ENCODE measurements at places on chromosomes 16 and 17.

DNA sequence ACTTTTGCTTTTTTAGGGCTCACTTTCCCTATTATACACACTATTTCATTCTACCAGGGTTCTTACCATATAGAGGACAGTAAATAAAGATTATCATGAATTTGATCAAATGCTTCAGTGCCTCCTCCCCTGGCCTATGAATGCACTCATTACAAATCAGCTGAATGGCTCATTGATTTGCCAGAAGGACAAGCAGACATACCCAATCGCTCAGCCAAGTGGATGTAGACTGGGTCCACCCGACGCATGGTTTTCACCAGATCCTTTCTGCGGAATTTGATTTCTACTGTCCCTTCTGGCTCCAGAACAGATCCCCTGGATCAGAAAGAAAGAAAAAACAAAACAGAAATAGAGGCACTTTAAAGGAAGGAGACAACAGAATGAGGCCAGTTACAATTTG, 162.6 kb downstream of the AATF start:
- DNase-seq, result no peak

DNA sequence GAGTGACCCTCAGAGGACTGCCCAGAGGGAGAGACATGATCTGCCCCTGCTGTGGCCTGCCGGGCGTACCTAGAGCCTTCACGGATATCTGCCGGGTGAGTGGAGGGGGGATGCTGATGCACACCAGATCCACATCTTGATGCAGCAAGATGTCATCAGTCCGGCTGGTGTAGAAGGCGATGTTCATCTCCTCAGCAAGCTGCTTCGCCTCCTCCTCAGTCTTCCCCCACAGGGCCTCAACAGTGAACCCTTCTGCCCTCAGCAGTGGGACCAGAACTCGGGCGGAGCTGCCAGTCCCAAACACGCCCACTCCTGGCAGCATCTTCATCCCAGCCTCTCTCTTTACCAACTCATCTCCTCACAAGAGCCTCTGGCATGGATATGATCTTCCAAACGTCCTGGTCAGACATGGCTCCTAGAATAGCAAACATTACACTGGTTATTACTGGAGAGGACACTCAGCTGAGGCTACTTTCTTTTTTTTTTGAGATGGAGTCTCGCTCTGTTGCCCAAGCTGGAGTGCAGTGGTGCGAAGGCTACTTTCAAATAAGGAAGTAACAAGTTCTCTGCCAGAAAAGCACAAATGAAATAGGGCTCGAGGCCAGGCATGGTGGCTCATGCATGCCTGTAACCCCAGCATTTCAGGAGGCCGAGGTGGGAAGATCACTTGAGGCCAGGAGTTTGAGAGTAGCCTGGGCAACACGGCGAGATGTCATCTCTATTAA, 18.9 kb downstream of the C16orf86 start:
- no peak for DNase-seq

DNA sequence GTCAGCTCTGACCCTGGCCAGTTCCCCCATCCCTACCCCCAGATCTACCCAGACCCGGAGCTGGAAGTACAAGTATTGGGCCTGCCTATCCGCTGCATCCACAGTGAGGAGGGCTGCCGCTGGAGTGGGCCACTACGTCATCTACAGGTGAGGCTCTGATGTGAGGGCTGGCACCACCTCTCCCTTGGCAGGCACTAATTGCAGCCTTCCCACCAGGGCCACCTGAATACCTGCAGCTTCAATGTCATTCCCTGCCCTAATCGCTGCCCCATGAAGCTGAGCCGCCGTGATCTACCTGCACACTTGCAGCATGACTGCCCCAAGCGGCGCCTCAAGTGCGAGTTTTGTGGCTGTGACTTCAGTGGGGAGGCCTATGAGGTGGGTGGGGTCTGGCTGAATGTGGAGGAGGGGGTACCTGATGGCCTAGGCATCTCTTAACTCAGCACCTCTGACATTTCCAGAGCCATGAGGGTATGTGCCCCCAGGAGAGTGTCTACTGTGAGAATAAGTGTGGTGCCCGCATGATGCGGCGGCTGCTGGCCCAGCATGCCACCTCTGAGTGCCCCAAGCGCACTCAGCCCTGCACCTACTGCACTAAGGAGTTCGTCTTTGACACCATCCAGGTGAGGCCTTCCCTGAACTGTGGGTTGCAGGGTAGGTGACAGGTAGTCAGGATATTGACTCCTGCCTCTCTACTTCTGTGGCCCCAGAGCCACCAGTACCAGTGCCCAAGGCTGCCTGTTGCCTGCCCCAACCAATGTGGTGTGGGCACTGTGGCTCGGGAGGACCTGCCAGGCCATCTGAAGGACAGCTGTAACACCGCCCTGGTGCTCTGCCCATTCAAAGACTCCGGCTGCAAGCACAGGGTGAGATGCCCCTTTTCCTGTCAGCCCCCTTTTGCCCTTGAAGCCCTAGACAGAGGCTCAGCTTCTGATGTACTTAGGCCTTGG, 4.3 kb downstream of the TRAF4 start:
- no peak for DNase-seq

DNA sequence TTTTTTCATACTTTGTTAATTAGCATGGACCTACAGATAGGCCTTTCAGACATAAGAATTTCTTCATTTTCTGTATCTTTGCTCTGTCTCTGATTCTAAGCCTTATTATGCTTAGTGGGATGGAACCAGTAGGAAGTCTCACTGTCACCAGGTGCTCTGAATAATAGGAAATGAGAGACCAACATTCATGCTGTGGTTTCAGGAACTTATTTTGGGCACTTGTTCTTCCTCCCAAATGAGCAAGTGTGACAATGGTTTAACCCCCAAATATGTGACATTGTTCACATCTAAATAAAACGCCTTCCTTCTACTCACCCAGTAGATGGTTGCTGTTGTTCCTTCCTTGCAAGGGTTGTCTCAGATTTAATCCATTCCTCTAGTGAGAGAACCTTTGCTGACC, 100.2 kb downstream of the SYCE1L start:
- no peak for DNase-seq

DNA sequence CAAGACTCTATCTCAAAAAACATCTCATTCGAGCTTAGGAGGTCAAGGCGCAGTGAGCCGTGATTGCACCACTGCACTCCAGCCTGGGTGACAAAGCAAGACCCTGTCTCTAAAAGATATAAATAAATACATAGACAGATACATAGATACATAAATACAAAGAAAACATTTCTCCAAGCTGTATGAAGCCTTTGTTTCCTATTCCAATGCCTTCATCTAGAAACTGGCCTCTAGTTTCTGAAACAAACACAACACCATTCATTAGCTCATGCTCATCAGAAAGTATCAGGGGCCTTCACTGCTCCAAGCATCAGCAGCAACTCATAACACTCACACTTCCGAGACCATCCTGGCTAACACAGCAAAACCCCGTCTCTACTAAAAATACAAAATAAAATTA, 10.3 kb upstream of the ASGR2 start:
- no peak for DNase-seq

- no peak for DNase-seq
These were observed 88.5 kb upstream of the TOB1 start for GRCh38 chr17:50954641-50955121.

GRCh38 chr17:74389084-74389753, 21.9 kb downstream of the GPR142 start:
- DNase-seq, result no peak

GRCh38 chr17:44033861-44034408, 19.2 kb upstream of the TMEM101 start:
- DNase-seq, result no peak

GRCh38 chr17:66511135-66511534, 208.7 kb downstream of the PRKCA start:
- DNase-seq, result no peak

DNA sequence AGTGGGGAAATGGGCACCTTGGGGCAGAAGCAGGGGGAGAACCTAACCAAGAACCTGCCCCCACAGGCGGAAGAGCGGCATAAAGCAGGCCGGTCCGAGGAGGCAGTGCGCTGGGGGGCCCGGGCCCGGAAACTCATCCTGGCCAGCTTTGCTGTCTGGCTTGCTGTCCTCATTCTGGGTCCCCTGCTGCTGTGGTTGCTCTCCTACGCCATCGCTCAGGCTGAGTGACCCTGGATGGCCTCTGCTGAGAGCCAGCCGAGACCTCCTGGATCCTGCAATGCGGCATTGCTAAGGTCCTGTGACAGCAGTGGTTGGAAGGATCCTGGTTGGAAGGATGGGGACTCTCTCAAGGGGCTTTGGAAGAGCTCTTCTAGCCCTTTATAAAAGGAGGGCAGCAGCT, 4.5 kb upstream of the PHKG2 start:
- no peak for DNase-seq

DNA sequence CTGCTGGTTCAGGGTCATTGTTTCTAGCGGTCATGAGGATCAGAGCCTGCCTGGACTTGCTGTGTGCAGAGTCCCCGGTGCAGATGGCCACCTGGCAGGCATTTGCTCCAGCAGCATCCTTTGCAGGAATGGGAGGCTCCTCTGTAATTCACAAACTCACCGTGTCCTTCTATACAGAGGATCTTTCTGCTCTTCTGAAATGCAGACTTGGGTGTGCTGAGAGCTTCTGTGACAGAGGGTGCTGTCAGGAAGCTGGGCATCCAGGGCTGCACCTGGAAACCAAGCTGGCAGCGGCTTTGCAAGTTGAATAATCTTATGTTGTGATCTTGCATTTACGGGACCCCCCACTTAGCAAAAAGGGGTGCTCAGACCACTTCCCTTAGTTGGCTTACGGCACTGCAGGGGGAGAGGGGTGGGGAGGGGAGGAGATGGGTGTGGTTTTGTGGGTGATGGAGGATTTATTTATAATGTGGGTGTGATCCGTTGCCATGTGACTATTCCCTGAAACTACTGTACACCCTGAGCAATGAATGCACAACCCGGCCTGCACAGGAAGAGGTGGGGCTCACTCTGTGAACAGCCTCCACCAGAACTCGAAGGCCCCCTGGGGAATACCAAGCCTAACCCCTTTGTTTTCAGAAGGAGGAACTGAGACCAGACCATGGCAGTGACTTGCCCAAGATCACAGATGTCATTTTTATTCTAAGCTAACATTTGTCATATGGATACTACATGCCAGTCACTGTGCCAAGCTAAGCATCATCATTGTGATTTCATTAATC, 178.3 kb downstream of the PRKCB start:
- no peak for DNase-seq

- no peak for DNase-seq
These were observed 23.6 kb upstream of the DYNC1LI2 start for GRCh38 chr16:66774981-66775380.

DNA sequence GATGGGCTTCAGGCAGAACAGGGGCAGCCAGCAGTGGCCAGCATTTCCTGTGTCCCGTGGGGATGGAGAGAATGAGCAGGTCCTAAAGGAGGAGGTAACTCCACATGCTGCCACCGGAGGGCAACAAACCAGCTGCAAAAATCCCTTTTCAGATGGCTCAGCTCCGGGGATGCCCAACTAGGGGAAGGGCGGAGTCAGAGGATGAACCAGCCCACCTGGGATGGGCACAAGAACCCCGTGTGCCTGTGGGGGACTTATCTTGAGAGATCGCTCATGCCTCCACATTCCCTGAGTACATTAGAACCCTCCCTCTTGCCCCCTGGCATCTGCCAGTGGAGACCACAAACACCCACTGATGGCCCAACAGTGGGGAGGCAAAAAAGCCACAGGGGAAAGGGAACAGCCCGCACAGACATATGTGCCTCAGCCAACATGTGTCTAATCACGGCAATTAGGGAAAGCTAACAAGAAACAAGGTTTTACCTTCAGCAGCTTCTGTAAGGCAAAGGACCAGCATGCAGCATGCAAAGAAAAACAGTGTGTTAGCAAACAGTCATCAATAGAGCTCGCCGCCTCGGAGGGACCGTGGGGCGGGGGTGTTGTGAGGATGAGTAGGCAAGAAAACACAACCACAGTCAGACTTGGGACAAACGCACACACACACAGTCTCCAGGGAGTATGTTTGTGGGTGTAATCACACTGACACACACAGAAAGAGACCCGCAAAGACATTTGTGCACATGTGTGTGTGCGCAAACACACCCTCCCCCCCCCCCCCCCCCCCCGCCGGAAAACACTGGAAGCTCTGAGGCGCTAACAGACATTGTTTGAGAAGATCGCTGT, 64.0 kb downstream of the MYO18A start:
- no peak for DNase-seq

DNA sequence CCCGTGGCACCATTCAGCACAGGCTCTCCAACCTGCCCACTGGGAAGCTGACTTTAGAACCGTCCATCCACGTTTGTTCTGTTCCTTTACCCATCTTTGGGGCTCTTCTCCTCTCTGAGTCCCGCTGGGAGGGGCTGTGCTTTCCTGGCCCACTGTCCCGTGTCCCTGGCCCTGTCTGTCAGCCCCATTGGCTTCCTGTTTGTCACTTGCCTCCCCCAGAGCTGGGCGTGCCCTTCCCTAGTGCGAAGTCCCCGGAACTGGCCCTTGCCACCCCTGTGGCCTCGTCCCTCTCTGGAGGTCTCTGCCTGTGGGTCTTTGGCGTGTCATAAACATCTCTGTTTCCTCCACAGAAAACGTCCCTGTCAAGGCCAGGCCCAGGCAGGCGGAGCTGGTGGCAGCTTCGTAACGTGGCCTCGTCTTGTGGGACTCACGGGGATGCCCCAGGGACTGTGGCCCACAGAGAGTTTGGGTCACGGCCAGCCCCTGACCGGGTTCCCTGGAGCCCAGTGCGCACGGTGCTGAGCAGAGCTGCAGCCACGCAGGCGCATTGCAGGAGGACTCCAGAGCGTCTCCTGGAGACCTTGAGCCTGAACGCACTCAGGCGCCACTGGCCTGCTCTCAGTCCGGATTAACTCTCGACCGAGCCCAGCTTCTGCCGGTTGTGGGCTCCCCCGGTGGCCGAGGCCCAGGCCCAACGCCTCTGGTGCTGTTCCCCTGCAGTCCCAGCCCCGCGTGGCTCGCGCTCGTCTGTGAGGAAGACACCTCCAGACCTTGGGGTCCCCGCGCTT, 7.3 kb downstream of the CHMP6 start:
- no peak for DNase-seq

DNA sequence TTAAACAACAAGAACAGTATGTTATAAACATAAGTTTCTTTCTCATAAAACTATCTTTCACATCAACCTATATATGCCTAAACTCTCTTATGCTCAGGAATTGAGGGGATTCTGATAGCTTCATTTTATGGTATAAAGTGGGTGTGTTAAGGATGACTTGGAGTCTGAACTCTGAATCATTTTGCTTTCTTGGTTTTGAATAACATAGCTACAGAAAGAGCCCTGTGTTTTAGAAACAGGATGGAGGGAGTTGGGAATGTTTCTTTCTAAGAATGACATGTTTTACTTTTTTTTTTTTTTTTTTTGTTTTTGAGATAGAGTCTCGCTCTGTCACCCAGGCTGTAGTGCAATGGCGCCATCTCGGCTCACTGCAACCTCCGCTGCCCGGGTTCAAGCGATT, 50.1 kb downstream of the RHOT1 start:
- DNase-seq, result no peak
